ENCODE measurements at places on chromosomes 2 and 18.

DNA sequence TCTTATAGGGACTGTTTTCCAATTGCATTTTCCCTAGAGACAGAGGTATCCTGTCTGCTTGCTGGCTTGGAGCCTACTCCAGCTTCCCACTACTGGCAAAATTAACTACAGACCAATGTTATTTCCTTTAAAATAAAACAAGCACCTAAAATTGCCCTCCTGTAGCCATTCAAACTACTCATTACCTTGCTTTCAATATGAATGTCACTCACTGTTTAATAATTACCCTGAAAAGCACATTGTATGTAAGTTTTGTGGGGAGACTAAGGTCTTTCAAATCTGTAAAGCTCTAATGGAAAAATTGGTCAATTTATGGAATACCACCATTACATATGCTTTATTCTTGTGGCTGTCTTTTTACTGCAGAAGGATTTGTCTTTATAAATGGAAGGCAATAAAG lies 87.3 kb downstream of the DOCK10 start:
- DNase-seq = no peak

GRCh38 chr18:59911600-59911999 lies 11.8 kb downstream of the PMAIP1 start:
- DNase-seq = no peak

GRCh38 chr18:74528913-74529312 lies 5.4 kb upstream of the CNDP1 start:
- DNase-seq = no peak

GRCh38 chr2:234341306-234341985 lies 155.4 kb downstream of the ARL4C start:
- DNase-seq = no peak

DNA sequence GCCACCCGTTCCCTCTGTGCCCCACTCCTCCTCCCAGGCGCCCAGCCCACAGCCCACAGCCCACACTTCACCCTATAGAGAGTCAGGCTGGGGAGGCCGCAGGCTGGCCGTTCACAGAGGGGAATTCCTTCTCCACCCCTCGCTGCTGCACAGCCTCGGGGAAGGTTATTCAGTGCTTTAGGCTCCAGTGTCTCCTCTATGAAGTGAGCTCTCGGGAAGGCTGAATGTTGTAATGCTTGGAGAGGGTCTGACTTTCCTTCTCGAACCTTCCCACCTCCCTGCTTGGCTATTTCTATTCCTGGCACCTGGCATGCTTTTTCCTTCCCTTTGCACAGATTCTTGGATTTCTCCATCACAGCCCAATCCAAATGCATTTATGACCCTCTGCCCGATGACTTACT lies 62.5 kb upstream of the SMAD7 start:
- no peak for DNase-seq

DNA sequence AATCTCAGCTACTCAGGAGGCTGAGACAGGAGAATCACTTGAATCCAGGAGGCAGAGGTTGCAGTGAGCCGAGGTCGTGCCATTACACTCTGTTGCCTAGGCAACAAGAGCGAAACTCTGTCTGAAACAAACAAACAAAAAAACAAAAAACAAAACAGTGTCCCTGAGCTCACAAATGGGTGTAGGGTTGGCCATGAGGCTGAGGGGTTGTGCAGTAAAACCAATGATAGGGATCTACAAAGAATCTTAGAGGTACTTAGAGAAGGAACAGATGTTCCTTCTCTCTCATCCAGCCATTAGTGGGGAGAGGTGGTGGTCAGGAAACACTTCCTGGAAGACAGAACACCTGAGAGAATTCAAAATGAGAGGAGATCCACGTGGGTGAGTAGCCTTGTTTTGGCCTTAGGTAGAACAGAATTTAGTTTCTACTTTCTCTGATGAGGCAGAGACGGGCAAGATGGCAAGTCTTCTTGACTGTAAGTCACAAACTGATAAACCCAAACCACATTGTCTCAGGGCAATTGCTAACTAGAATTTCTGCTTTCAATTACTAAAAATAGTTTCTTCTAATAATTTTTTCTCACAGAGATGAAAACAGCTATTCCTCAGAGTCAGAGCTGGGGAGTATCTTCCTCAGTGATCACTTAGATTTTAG lies 61.5 kb upstream of the PPM1B start:
- DNase-seq = no peak

DNA sequence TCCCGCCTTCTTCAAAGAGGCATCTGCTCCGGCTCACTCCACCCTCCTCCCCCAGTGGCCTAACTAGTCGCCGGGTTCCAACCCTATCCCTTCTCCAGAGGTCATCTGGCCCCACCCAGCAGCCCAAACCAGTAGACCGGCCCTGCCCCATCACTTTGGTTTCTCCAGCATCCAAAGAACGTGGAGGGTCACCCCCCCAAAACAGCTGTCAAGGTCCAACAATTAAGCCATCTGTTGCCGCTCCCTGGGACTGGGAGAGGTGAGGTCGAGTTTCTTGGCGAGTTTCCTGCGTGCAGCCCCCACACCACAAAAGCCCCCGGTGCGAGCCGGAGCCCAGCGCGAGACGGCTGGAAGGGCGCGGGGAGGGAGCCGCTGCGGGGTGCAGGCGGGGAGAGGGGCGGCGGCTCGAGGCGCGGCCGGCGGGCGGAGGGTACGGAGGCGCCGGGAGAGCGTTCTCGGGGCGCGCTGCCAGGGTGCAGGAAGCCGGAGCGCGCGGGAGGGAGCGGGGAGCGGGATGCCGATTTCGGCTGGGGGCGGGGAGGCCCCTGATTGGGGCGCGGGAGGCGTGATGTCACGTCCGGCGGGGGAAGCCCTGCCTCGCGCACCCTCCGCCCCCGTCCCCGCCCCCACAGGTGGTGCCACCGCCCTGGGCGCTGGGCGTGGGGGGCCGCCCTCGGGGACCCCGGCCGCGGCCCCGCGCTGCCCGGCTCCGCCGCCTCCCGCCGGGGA lies 571 bp upstream of the GPC1 start:
- peak; percentile 84 for DNase-seq

GRCh38 chr2:50535971-50536759 lies 495.8 kb downstream of the NRXN1 start:
- DNase-seq = no peak

GRCh38 chr2:6939071-6939470 lies 21.9 kb downstream of the RNF144A start:
- DNase-seq = no peak

GRCh38 chr2:240728361-240728760 lies 36.7 kb downstream of the AQP12A start:
- DNase-seq = no peak

- DNase-seq = no peak
Observed at GRCh38 chr2:105384216-105384615, 14.6 kb downstream of the FHL2 start.

DNA sequence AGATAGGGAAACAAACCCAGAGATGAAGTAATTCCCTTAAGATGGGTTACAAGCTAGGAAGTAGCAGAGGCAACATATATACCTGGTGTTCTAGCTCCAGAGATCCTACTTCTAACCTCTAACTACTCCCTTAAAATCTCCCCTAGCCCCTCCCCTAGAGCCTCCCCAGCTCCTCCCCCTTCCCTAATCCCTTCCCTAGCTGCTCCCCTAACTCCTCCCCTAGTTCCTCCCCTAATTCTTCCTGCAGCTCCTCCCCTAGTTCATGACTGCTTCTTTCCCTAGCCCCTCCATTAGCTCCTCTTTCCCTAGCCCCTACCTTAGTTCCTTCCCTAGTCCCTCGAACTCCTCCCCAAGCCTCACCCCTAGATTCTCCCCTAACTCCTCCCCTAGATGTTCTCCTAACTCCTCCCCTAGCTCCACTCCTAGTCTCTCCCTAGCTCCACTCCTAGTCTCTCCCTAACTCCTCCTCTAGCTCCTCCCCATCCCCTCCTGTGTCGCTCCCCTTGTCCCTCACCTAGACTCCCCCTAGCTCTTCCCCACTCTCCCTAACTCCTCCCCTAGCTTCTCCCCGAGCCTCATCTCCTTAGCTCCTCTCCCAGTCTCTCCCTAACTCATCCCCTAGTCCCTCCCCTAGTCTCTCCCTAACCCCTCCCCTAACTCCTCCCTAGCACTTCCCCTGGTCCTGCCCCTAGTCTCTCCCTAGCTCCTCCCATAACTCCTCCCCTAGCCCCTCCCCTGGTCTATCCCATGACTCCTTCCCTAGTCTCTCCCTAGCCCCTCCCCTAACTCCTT lies 108.9 kb downstream of the CD226 start:
- no peak for DNase-seq

DNA sequence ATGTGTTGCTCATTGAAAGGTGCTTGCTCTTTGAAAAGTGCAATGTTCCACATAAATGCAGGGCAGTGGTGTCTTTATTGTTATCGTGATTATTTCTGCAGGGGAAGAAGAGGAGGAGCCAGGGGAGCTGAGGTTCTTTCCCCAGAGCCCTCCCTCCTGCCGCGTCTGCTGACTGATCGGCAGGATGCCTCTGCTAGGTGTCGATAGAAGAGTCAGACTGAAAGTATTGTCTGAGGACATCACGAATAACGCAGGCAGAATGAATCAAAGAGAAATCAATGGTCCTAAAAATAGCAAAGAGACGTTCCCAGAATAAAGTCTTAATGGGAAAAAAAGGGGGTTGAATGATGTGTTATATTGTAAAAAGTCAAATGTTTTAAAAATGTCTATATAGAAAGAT lies 47.4 kb upstream of the SIX3 start:
- DNase-seq = no peak

DNA sequence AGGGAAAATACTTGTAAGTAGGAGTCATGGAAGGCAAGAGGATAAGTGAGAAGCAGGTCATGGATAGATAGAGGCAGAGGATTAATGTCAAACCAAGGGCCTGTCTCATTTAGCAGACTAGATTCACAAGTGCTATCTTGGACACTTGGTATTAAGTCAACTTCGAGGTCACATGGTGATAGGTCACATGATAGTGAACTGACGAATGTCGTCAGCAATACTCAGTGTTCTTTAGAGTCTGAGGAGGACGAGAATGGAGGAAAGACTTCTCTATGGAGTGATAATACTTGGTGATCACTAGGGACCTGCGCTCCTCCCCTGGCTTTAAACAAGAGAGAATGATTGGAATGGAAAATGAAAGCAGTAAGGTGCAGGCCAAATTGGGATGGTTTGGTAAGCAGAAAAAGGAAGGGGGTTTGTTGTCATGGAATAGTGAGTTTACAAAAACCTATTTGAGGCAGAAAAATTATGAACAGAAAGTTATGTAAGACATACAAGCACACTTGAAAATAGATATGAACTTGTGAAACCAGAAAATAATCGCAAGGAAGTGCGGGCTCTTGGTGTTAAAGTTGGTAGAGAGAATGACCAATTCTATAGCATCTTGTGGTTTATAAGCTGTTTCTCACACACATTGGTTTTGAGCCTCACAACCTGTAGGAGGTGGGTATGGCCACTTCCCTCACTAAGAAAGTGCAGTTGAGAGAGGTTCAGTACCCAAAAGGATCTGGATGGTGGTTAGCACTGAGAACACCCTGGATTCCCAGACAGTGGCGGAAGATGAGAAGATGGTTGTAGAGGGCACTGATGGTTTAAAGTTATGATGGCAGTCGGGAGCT lies 141.5 kb downstream of the WDSUB1 start:
- DNase-seq = no peak

GRCh38 chr2:116145031-116145430 lies 1669.5 kb upstream of the DDX18 start:
- no peak for DNase-seq

GRCh38 chr2:34261701-34262100 lies 662.6 kb upstream of the FAM98A start:
- DNase-seq = no peak

- no peak for DNase-seq
Observed at GRCh38 chr2:180325416-180326120, 318.5 kb upstream of the CWC22 start.

GRCh38 chr2:176677746-176678265 lies 408.6 kb downstream of the MTX2 start:
- DNase-seq = no peak

- DNase-seq = no peak
Observed at GRCh38 chr2:219434718-219435525, at the start of gene SPEG. Gene SPEG, plus strand, starts transcription at chr2:219434843. Its CDS starts 135 bp downstream, at chr2:219434978.

GRCh38 chr2:220445429-220446105 lies 818.1 kb downstream of the SLC4A3 start:
- DNase-seq = no peak

DNA sequence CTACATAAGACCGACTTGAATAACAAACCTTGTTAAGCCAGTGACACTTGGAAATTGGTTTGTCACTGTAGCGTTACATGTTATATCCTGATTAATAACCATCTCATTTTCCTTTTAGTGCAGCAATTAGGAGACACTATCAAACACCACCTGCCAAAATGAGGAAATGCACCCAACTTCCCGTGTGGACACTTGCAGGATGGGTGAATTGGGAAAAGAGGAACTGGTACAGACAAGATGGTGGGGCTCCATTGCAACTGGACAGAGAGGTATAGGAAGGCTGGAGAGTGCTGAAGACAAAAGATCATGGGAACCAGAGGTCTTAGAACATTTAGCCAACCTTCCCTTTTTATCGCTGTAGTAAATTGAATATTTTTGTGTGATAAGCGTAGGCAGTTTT lies 816.3 kb upstream of the HS6ST1 start:
- DNase-seq = no peak

GRCh38 chr2:172056293-172056692 lies 29.0 kb upstream of the DLX1 start:
- no peak for DNase-seq

DNA sequence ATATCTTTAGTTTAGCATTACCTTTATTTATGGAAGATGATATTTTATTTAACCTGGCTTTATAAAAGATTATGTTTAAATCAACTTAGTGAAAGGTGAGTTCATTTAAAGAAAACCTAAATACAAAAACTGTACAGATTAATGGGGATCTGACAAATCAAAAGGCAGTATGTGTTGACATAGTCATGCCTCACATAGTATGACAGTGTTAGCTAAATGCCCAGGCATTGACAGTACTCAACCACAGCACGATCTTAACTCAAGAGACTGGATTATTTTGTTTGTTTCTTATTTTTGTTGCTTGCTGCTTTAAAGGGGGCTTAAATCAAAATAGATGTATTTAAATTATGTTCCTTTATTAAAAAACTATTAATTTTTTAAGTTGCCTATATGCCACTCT lies 7.8 kb downstream of the DOK6 start:
- DNase-seq = no peak

GRCh38 chr2:210919128-210919527 lies 362.7 kb downstream of the CPS1 start:
- no peak for DNase-seq

DNA sequence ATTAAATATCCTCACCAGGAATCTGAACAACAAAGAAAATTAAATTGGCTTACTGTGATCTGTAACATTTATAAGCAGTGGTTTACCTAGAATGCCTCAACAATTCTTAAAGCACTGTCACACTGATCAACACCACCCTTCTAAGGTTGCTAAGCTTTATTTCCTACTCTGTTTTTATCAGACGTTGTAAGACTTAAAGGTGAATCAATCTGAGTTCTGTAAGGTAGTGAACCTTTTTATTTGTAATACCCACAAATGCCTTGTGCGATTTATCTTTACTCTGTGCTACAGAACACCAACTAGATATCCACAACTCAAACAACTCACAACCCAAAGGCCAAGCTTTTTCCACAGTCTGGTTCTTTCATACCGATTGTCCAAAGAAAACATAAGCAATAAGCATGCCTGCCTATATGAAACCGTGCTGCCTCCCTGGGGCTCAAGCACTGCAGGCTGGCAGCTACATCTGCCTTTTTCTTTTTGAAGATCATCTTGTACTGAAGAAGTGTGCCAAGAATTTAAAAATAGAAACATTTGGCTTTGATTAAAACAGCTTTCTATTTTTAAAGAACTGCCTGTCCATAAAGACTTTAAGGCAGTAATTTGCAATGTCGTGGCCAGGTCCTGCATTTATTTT lies 490.7 kb downstream of the NUP35 start:
- DNase-seq = no peak
